ENCODE measurements at places on chromosomes 7 and 10.

- no peak for DNase-seq
Observed at GRCh38 chr10:603745-604144, 85.7 kb downstream of the DIP2C start.

DNA sequence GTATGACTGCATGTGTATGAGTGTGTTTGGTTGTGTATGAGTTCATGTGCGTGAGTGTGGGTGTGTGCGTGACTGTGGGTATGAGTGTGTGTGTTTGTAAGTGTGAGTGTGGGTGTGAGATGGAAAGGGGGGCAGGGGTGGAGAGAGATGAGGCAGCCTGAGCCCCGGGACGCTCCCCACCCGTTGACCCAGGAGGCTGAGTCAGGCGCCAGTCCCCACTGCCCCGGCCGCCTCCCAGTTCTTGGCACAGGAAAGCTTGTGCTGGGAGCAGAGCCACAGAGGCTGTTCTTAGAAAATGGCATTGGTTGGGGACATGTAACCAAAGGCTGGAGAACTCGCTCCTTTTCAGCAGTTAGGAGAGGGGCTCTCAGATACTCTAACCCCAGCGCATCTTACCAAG lies 27.8 kb upstream of the NUB1 start:
- no peak for DNase-seq

DNA sequence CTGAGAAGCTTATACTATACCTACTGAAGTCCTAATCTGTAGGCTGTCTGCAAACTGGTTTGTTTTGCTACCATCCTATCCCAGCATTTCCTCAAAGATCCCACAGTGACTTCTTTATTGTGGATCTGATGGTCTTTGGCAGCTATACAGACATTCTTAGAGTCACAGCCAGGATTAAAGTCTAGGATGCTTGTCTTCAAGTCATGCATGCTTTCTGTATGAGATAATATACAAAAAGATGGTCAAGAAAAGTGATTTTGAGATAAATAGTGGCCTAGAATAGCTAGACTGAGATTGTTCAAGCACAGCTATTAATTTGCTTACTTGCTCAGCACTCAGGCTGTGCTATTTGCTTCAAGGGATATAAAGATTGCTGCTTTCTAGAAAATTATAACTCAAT lies 454.4 kb downstream of the AUTS2 start:
- DNase-seq: no peak

- no peak for DNase-seq
Observed at GRCh38 chr7:22860784-22861482, 38.3 kb upstream of the TOMM7 start.

DNA sequence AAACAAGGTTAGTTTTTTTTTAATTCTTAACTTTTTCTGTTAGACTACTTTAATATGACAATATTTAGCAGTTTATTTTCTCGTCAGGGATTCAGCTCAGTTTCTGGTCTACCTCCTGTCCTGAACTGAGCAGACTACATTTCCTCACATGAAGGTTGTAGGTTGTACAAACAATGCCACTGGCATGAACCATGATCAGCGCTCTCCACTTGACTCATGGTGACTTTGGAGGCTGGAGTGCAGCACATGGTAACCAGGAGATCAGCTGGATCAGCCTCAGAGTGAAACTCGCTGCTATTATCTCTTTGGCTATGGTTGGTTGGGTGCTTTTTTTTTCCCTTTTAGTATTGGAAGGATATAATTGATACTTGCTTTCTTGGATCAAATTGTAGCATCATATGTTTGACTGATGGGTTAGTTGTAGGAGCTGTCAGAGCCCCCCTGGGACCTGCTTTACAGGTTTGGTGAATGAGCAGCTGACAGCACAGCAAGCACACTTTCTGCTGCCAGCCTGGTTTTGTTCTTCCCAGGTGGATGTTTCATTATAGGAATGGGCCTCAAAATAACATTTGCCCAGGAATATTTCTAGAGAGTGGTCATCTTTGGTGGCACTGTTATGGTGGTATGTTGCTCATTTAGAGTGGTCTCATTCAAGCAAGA lies 556.4 kb downstream of the AUTS2 start:
- no peak for DNase-seq

- no peak for DNase-seq
Observed at GRCh38 chr7:79528421-79528820, 75.0 kb upstream of the MAGI2 start.
